ENCODE measurements at places on chromosomes 7 and 10.

DNA sequence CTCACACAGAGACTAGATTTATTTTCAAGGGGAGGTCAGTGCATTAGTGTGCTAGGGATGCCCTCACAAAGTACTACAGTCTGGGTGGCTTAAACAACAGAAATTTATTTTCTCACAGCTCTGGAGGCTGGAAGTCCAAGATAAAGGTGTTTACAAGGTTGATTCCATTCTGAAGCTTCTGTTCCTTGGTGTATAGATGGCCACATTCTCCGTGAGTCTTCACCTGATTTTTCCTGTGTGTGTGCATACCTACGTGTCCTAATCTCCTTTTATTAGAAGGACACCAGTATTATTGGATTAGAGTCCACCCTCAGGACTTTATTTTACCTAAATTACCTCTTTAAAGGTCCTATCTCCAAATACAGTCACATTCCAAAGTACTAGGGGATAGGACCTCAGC, 91.7 kb upstream of the FRMD4A start:
- no peak for ATAC-seq

DNA sequence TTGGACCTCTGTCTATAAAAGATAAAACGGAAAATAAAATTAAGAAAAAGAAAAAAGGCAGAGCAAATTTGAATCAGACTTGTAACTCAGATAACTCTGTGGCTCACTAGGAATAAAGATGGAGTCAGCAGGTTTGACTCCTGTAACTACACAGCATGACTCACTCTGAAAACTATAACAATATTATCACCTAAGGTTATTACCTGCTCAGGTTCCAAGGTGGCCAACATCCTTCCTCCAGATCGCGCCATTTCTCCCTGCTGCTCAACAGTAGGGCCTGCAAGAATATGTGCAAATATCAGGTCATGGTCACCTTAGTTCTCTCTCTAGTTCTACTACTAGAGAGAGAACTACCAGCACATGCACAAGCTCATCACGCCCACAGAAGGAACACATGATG, 30.0 kb downstream of the ALDH18A1 start:
- ATAC-seq = no peak

DNA sequence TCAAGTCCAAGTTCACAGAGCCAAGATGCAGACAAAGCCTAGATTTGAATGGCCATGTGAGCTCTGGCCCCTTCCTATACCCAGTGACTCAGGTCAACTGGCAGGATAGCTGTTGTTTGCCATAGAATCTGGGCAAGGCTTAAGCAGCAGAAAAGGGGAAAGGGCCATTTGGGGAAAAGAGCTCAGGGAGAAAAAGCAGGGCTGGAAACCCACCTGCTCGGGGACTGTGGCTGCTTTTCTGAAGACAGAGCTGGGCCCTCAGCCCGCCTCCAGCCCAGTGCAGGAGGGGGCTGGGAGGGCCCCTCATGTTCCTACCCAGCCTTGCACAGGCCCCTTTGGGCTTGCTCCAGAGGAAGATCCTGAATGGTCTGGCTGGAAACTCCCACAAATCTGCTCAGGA, 32.6 kb upstream of the HABP2 start:
- peak; percentile 5 for ATAC-seq

DNA sequence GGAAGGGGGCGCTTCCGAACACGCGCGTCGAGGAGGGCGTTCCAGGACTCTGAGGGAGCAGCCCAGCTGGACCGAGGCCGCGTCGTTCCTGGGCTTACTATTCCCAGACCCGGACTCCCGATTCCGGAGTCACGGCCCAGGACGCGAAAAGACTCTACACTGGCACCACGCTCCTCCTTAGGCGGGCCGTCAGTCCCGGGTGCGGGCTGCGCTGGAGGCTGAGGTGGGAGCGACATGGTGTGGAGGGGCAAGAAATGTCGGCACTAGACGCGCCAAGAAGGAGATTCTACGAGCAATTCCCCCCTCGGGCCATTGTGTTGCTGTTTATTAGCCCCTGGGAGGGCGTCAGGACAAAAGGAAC, 584 bp upstream of the RUNDC3B start:
- ATAC-seq = peak; percentile 63

- ATAC-seq = peak; percentile 54
Observed at GRCh38 chr7:134899729-134900128, 86.6 kb upstream of the AGBL3 start.

DNA sequence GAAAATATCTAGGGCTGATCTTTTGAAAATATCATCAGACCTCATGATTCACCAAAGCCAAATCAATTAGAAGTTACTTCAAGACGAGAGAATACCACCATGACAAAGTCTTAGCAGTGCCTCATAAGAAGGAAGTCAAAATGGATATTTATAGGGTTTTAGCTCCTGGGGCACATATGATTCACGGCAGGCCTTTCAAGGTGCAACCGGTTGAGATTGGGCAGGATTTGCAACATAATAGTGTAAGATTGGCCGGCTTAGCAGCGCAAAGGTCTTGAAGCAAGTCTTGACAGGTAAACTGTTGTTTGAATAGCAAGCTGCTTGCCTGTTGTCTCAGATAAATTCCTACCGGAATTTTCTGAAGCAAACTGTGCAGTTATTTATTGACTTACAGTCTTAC, 17.5 kb downstream of the ADRB1 start:
- ATAC-seq = no peak

GRCh38 chr7:135188298-135188984, 17.9 kb upstream of the CYREN start:
- ATAC-seq = no peak

DNA sequence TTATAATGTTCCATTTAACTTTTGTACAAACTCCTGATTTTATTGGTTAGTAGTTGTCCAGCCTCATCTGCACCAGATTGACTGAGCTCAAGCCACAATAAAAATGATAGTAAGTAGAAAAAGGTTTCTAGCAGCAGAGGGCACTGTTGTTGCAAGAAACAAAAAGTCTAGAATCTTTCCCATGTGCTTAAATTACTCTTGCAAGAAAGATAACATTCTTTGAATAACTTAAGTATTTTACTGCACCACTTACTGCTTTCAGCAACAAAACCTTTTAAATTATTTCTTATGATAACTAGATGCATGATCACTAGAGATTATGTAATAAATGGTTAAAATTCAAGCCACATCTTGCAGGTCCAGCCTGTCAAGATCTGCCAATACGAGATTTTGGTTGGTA, 27.0 kb downstream of the LMOD2 start:
- peak; percentile 94 for ATAC-seq

DNA sequence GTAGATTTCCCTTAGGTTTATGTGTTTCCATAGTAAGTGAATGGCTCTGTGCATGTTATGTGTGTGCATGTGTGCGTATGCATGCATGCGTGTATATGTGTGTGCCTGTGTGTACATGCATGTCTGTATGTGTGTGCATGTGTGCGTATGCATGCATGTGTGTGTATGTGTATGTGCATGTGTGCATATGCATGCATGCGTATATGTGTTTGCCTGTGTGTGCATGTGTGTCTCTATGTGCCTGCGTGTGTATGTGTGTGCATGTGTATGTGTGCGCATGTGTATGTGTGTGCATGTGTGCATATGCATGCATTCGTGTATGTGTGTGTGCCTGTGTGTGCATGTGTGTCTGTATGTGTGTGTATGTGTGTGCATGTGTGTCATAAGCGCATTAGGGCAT, 98.8 kb upstream of the AGBL3 start:
- no peak for ATAC-seq

- no peak for ATAC-seq
Observed at GRCh38 chr7:37363536-37364491, 84.8 kb downstream of the ELMO1 start.

GRCh38 chr7:64880322-64881297, 22.5 kb upstream of the ZNF273 start:
- ATAC-seq = no peak

DNA sequence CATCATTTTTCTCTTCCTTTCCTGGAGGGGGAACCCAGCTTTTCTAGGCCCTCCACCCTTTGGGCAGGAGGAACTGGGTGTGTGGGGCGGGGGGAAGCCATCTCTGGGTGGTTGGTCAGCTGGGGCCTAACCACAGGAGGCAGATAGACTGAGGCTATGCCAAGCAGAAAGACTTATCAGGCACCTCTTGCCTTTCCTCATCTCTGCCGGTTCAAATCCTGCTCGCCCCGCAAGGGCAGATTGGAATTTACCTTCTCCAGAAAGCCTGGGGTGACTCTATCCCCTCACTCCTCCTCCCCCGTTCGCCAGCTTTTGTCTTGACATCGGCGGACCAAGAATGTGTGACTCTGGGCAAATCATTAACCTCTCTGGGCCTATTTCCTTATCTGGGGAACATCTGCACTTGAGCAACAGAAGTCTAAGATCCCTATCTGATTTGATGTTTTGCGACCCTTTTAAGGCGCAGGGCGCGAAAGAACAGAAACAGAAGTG, 584 bp upstream of the GARS1 start:
- ATAC-seq = peak; percentile 51

DNA sequence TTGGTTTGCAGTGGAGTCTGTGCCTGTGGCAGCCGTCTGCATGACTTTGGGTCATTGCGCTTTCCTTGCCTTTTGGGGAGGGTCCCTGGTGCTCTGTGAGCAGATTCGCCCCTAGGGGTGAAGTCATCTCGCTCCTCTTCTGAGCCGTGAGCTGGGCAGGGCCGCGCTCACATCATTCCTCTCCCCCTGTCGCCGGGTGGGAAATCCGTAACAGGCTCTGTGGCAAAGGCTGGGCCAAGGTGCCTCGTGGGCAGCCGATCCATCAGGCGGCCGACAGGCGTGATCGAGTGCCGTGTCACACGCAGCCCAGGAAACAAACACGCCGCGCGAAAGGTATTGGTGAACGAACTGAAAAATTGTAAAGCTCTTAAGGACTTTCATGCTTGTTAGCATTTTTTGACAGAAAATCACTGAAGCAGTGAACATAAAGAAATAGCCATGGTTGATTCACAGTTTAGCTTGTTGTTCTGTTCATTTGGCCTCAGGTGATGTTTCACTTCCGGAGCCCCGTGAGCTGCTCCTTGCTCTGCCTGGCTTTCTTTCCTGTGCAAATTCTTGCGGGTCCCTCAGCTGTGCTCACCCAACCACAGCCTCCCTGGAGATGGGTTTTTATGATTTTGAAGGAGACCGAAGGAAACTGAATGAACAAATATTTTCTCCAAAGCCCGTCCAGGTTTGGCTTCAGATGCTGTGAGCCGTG, 122.1 kb downstream of the NKX6-2 start:
- no peak for ATAC-seq

GRCh38 chr7:31835471-31835870, 148.5 kb downstream of the PPP1R17 start:
- ATAC-seq = no peak

- no peak for ATAC-seq
Observed at GRCh38 chr7:34709771-34710170, 51.8 kb downstream of the NPSR1 start.

DNA sequence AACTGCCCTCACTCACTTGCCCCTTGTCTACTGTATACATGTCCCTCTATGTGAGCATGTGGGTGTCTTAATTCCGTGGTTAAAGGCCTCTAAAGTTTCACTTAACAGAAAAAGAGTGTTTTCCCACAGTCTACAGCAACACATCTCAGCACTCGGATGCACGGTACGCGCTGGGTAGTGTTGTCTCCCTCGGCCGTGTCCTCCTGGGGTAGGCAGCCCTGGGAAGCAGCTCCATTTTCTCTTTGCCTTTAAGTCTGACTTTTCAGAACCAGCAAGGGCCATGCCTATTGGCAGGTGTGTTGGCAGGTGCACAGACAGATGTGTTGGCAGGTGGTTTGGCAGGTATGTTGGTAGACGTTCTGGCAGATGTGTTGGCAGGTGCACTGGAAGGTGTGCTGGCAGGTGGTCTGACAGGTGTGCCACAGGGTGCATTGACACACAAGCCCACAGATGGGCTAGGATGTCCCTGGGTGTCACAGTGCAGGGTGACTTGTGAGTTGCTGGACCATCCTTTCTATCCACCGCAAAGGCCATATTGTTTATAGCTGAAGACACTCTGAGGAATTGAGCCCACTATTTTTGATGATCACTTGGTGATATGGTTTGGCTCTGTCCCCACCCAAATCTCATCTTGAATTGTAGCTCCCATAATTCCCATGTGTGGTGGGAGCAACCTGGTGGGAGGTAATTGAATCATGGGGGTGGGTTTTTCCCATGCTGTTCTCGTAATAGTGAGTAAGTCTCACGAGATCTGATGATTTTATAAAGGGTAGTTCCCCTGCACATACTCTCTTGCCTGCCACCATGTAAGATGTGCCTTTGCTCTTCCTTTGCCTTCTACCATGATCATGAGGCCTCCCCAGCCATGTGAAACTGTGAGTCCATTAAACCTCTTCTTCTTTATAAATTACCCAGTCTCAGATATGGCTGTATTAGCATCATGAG, 296.9 kb downstream of the TNS3 start:
- ATAC-seq = no peak

DNA sequence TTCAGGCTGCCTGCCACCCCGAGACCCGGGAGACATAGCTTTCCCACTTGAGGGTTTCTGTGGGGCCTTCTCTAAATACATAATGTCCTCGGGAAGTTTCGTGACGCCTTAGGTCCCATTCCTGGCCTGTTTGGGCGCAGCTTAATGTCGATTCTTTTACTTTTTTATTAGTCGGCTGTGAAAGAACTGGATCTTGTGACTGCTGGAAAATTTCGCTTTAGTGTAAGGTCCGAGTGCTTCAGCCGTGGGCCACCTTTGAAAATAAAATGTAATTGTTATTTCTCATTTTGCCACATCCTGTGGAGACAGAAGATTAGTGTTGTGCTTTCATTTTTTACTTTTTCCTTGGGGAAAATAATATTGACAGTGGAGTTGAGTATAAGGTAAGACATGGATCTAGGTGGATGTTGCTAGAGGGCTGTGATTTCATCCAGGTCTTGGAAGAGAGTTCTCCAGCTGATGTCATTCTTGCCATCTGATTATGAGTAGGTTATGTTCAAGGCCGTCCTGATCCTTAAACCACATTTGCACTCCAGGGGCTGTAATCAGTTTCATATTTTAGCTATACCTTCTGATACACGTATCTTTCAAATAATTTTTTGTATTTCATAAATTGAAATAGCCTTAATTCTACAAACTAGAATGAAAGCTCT, 830 bp downstream of the RAB18 start:
- ATAC-seq = peak; percentile 8

DNA sequence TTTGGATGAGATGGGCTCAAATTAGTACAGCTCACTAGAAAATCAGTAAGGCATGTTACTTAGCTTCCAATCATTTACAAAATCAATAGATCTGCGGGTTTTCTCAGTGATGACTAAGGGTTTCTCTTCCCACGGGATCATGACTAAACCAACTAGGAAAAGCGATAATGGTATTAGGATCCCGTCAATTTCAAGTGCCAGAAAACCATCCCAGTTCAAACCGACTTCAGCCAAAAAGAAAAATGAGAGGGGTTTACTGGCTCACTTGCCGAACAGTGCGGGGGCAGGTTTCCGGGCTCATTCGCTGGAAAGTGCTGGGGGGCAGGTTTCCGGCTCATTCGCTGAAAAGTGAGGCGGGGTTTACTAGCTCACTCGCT, 62.1 kb upstream of the LYZL2 start:
- ATAC-seq = no peak

DNA sequence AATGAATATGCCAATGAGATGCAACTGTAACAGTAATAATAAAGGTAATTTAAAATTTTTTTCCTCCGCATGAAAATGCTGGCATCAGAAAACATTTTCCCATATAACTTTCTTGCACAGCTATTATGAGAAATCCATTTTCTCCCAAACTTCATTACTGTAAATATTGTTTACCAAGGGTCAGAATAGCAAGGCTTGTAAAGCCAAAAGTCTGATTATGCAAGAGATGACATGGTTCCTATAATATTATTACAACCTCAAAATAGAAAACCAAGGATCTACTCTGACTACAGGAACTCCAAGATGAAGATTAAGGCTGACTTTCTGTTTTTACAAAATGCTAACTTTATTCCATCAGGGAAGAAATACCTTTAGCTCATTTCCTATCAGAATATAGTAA, 162.7 kb upstream of the CDK1 start:
- no peak for ATAC-seq

All from SK-N-SH treated with all-trans-retinoic acid at 6 μM for 48 hours (cell line).